HS-27A (cell line): ENCODE measurements at places on chromosomes 13 and 19.

GRCh38 chr19:33039108-33039599 lies 25.5 kb downstream of the RHPN2 start:
- DNase-seq: no peak

DNA sequence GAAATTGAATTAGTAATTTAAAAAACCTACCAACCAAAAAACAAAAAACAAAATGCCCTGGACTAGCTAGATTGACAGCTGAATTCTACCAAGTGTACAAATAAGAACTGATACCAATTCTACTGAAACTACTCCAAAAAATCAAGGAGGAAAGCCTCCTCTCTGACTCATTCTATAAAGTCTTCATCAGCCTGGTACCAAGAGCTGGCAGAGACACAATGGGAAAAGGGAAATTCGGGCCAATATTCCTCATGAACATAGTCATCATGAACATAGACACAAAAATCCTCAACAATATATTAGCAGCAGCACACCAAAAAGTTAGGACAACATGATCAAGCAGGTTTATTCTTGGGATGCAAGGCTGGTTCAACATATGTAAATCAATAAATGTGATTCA lies 2667.7 kb upstream of the PCDH20 start:
- DNase-seq: no peak

- no peak for DNase-seq
These were observed 87.0 kb upstream of the TRPC4 start for GRCh38 chr13:37956536-37956935.

GRCh38 chr19:2768365-2769132 lies 14.5 kb downstream of the SGTA start:
- DNase-seq: no peak

DNA sequence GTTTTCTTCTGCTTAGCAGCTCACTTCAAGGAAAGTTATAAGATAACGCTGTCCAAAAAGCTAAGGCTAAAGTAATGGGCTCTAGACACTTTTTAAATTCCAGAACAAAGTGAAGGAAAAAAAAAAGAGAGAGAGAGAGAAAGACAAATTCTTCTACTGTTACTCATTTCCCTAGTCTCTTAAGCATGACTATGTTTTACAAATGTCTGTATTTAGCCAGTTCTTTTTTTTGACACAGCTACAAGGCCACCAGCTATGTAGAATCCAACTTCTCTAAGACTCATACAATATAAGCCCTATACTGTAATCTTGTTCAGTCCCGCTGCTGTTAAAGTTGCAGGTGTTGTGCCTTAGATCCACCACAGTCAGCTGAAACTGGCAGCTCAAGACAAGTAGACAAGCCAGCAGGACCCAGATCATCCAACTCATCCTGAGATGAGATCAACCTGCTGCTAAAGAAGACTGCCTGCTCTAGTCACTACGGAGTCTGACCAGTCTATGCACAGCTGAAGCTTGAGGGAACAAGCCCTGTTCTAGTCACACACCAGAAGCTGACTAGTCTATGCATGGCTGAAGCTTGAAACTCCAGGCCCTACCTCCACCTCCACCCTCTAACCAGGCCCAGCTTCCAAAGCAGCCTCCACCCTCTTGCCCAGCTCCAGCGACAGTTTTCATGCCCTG lies 10.3 kb upstream of the ZNF83 start:
- DNase-seq: no peak

DNA sequence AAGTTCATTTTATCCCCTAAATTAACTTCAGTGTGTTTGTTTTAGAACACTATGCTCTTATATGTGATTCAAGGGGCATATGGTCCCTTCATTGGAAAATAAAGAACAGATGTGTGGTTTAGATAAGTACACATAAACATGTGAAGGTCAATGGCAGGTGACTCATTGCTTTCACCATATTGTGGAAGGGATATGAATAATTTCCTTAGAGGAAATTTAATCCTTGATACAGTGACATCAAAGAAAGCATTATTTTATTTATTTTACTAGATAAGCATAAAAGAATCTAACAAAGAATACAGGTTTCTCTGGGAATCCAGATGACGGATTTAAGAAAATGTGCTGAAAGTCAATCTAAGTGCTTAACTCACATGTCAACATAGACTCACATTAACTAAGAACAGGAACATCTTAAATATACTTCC lies 373.5 kb downstream of the KCTD12 start:
- peak; percentile 11 for DNase-seq
